ENCODE measurements at places on chromosomes 11 and 22.

DNA sequence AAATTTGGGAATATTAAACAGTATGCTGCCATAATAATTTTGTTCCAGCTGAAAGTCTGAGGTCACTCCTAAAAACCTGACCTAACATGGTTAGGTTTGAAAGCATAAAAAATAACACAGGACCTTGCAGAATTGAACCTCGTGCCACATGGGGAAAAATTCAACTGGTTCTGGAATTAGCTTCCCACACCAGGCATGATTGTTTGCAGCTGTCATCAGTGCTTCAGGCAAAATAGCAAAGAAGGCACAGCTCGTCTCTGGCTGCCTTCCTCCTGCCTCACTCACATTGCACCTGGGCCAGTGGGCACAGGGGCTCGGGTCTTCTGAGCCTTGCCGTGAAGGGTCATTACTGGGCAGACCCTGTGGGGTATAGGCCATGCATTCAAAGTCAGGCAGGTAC lies 153.8 kb upstream of the ARHGAP20 start:
- no peak for DNase-seq

DNA sequence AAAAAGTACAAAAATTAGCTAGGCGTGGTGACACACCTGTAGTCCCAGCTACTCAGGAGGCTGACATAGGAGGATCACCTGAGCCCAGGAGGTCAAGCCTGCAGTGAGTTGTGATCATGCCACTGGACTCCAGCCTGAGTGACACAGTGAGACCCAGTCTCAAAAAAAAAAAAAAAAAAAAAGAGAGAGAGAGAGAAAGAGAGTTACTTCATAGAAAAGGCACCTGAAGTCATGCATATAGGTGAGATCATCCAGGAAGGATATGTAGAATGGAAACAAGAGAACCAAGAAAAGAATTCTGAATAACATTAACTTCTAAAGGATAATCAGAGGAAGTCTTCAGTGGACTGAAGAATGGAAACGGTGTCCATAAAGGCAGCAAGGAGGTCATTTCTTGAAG lies 106.8 kb downstream of the STK33 start:
- DNase-seq = no peak

DNA sequence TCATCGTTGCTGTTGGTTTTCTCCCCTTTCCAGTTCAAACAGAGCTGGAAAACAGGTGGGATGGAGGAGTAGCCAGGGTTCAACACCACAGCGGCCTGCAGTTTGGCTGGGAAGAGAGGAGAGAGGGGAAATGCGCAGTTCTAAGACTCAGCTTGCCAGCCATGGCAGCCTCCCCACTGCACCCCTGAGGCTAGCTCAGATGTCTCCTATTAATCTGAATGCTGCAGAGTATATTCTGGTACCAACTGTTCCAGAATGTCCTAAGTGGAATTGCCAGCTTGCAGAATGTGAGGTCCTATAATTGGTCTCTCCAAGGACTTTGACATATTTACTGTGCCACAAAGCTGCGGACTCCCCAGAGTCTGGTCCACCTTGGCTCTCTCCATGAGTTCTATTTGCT lies 32.0 kb downstream of the NEFH start:
- DNase-seq = no peak

- DNase-seq = no peak
Observed at GRCh38 chr11:7849018-7849417, 52.3 kb upstream of the OR5P2 start.

- DNase-seq = no peak
Observed at GRCh38 chr11:5631417-5631816, 6.6 kb downstream of the TRIM34 start.

GRCh38 chr11:12050470-12051286 lies 42.3 kb upstream of the DKK3 start:
- DNase-seq = no peak

DNA sequence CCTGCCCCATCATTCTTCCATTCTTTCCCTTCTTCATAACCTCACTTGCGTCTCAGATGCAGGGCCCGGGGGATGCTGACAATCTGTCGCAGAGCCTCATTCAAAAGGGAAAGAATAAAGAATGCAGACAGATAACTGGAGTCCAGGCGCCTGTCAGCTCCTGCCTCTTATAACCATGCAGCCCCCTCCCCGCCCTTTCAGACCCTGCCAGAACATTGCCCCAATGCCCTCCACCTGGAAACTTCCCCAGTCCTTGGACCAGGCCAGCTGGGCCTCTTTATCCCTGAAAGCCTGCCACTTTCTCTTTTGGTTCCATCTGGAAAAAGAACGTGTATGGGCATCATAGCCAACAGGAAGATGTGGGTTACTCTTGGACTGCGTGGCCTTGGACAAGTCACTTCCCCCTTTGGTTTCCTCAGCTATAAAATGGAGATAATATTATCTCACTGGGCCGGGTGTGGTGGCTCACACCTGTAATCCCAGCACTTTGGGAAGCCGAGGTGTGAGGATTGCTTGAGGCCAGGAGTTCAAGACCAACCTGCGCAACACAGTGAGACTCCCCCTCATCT lies 2.1 kb upstream of the TCF20 start:
- DNase-seq = no peak

DNA sequence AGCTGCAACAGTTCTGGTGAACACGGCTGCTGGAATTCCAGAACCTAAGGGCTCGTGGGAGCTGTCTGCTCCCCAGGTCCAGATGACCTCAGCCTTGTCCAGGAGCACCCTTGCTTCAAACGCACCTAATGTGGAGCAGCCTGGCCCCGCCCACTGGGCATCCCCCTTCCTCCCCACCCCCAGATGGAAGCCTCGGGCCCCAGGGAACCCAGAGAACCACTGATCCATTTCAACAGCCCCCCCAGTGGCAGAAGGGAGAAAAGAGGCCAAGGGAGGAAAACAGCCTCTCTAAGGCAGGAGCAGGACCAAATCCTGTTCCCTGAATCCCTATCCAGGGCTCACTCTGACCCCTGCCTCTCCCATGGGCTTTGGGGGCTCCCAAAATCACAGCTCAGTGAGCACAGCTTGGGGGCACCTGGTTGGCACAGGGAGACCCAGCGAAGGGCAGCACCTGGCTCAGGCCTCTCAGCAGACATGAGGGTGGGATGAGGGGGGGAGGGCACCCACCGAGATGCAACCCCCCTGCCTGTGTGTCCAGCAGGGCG lies 1.2 kb downstream of the CYTH4 start:
- DNase-seq = no peak

DNA sequence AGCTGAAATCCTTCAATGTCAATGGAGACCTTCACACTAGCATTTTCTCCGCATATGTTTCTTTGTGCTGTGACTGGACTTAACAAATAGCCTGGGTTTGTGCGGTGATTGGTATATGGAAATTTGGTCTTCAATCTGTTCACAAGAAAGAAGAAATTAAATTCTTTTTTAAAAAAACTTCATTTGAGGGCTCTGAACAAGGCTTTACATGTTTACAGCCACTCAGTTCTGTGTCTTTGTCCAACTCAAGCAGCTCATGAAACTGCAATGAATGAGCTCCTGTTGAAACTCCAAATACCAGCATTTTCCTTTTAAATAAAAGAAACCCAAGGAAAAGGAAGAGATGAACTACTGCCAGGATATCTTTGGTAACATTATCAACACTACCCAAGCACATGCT lies 57.3 kb downstream of the PIK3C2A start:
- no peak for DNase-seq

DNA sequence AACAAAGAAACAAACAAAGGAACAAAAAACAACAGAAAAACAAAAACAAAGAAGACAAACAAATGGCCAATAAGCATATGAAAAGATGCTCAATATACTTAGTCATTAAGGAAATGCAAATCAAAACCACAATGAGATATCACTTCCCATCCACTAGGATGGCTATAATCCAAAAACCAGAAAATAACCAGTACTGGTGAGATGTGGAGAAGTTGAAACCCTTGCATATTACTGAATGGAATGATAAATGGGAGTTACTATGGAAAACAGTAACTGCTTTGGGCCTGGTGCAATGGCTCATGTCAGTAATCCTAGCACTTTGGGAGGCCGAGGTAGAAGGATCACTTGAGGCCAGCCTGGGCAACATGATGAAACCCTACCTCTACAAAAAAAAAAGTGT lies 44.9 kb upstream of the RBFOX2 start:
- no peak for DNase-seq

DNA sequence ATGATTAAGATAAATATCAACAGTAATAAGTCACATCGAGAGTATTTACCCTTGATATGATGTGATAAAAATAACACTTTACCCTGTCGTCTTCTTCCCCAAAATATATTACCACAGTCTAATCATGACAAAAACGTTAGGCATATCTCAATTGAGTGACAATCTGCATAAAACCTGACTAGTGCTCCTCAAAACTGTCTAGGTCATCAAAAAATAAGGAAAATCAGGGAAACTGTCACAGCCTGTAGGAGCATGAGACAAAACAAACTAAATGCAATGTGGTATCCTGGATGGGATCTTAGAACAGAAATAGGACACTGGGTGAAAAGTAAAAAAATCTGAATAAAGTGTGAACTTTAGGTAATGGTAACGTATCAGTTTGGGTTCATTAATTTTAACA lies 19.4 kb upstream of the ANO5 start:
- no peak for DNase-seq

DNA sequence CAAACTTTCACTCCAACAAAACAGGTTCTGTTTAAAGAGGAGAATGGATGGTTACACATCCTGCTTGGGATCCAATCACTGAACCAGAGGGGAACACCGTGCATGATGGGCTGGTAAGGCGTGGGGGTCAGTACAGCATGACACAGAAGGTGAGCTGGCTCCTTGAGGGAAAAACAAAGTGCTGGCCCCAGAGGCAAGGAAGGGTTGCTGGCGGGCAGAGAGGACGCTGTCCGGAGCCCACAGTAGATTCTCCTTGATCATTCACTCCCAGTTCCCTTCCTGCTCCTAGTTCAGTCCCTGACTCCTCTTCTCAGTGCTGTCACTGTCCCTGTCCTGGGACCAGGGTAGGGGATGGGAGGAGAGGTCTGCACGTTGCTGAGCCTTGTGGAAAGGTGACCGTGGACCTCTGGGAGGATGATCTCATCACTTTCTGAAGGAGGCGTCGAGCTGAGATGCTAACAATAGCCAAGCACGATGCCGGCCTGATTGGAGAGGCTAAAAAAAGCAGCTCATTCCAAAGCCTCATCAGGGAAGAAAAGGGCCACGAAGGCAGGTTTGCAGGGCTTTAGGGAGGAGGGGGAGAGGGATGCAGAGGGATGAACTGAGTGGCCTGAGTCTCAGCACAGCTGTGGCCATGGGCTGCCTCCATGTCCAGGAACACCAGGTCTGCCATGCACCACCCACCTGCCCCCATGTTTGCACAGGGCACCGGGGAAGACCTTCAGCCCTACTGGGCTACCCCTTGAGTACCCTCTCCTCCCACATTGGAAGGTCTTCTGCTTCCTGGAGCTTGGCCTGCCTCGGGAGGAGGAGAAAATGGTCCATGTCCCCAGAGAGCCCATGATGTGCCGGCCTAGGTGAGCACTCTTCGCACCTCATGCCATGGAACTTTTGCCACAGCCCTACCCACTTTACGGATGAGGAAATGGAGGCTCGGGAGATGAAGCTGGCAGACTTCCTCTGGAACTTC lies 72.7 kb upstream of the RTL6 start:
- no peak for DNase-seq

GRCh38 chr11:118896921-118897591 lies 13.4 kb downstream of the CXCR5 start:
- no peak for DNase-seq

GRCh38 chr11:61042961-61043540 lies 59.2 kb upstream of the CD5 start:
- no peak for DNase-seq

DNA sequence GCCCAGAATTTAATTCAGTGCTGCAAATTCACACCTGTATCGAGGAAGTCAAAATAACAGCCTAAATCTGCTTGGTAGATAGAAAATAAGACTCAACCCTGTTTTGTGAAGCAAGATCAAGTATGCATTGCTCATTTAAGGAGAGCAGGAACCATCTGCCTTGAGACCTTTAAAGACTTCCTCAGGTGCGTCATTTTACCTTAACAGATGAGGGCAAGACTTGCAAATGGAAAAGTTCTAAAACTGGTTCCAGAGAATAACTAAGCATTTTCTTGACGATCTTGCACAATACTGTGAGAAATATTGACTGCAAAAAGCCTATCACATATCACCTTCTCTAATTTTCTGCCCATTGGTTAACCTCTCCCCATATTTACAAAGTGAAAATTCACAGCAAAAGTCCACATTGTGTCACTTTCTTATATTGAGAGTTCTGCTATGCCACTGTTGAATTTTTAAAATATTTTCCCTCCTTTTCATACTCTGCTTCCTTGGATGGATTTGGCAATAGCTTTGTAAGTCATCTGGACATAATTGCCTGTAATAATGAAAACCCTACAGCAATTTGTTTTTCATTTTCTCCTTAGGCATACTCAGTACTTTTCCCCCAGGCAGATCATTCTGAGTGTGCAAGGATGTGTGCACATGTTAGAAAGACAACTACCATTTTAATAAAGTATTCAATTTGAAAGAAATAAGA lies 234.2 kb downstream of the AASDHPPT start:
- no peak for DNase-seq

GRCh38 chr11:88508759-88509581 lies 171.4 kb upstream of the CTSC start:
- no peak for DNase-seq

DNA sequence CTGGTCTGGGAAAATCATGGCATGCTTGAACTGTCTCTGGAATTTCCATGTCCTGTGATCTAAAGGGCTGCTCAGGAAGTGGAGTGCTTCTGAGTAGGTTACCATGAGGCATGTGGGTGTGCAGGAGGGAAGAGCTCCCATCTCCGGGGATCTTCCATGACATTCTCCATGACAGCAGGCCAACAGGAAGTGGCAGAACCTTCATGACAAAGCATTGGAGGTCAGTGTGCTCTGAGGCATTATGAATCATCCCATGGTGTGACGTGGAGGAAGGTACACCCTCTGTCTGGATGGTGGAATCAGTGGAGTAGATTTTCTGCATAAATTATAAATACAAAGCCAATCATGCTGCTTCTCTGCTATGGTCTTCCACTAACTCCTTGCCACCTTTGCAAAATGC lies 139.6 kb upstream of the E2F8 start:
- peak; percentile 39 for DNase-seq

- no peak for DNase-seq
Observed at GRCh38 chr22:49208004-49208402, 619.7 kb downstream of the BRD1 start.

GRCh38 chr11:73372375-73372993 lies 3.7 kb upstream of the RELT start:
- peak; percentile 10 for DNase-seq
